Inflammatory macrophage treated with lipopolysaccharide for 4 hours (primary cell): ENCODE measurements at places on chromosomes 7 and 10.

DNA sequence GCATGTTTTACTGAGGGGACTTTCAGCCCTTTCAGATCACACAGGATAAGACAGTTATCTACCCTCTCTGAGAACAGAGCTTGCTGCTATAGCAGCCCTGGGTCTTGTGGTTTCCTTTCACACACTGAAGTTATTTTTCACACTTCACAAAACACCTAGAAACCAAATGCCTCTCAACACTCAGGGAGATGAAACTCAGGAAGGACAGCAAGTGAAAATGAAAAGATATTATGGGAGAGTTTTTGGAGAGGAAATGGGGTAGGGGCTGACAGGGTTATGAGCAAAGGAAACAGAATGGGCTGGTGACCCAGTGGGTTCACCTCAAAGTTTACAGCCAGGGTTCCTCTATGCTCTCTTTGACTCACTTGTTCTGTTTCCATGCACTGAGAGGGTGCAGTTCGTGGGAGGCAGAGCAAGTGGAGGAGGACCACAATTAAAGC is 17.0 kb upstream of the GIMAP2 start:
- no peak for DNase-seq

- DNase-seq = no peak
These were observed 5.3 kb downstream of the ZNF488 start for GRCh38 chr10:47378606-47379444.

DNA sequence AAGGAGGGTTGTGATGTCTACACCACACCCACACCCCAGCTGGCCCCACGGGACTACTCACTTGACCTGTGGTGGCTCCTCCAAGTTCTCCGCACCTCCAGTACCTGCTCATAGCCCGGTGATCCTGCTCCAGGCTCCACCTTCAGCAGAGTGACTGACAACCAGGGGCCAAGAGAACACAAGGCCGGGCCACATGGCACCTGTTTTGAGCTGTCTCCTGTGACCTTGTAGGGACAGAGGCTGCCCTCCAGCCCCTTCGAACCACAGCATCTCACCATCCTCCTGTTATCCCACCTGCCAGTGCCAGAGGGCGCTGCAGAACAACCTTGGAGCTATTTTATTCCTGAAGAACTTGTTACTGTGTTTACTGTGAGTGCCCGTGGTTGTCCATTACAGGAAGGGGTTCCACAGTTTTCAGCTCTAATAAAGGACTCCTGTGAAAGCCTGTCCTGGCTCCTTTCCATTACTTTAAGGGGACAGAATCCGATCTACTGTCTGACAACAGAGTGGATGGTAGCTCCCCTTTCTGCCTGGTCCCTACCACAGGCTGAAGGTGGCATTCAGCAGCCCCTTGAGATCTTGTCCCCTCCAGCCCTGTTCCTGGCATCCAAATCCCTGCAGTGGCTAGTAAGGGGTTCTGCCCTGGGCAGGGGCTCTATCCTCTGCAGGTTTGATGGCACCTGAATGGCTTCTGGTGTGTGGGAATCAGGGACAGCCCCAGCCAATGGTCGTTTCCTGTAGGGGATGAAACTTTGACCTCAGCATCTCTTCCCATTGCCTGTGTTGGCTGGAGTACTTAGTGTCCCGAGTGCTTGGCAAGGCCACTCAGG is 50.8 kb downstream of the C10orf120 start:
- DNase-seq = peak; percentile 13

DNA sequence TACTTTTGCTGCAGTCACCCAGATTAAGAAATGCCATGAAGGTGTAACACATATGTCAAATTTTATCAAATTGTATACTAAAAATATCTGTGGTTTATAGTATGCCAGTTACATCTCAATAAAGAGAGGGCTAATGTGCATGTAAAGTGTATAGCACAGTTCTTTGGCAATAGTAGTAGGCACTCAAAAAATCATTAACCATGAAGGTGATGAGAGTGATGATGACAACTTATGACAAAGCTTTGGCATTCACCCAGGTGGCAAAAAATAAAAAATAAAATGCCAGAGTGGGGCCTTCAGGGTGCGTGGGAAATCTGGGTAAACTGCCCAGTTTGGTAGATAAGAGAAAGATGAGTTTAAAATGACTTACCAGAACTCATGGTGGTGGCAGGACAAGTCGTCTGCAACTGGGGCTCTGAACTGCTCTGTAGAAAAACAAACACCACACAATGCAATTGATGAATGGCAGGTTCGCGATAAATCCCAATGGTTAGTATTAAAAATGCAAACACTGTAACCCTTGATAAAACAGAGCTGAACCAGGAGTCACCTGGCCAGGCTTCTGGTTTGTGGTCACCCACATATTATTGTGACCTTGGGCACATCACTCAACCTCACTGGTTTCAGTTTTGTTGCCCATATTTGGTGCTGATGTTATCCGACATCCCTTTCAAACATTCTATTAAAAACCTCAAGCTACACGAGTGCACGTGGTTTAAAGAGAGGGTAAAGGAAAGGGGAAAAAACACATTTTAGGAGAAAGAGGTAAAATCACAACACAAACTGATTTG is 120.2 kb downstream of the SORBS1 start:
- no peak for DNase-seq

DNA sequence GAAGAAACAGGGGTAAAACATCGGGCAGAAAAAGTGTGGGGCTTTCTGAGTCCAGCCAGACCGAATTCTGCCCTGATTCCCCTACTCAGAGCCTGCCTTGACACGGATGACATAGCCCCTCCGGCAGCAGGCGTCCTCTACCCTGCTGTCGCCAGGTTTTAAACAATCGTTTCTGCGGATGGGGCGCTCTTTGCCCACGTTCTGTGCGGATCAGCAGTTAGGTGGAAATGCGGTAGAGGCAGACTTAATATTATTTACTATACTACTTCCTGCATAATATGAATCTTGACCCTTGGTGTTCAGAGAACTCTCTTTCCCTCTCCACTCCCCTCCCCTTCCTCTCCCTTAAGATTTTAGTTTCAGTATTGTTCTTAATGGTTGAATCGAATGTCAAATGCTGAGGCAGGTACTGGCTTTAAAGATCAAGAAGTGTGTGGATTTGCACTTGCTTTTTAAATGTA is 2.4 kb downstream of the GATA3 start:
- peak; percentile 24 for DNase-seq

- no peak for DNase-seq
These were observed 254.8 kb upstream of the ZMIZ1 start for GRCh38 chr10:78813998-78814399.

DNA sequence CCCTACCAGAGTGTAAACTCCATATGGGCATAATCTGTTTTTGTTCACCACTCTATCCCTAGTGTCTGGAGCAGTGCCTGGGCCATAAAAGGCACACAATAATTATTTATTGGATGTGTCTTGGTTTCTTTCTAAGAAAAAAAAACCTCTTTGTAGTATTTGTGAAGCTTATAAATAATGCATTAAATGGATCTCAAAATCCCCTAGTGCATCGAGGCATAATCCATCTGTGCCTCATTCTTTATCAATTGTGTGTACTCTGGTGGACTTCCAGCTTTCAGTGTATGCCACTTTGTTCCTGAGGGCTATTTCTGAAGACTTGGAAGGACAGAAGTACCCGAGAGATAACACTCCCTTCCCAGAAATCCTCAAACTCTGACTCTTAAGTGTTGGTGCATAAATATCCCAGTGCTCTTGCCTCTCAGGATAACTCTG is 255.0 kb upstream of the PHYHIPL start:
- DNase-seq = no peak

DNA sequence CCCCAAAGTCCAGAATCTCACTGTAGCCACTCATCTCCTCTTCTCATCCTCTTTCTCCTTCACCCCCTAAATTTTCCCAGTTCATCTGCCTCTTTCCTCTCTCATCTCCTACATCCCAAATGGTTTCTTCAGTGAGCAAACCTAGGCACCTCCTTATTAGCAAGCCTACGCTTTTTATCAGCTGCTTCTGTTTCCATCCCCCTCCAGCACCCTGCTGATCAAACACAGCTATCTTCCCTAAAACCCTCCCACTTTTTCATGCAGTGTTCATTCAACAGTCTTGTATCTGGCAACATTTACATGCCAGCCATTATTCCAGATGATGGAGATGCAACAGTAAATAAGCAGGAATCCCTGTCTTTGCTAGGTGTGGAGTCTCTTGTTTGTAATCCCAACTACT is 3.3 kb upstream of the ABRAXAS2 start:
- no peak for DNase-seq

DNA sequence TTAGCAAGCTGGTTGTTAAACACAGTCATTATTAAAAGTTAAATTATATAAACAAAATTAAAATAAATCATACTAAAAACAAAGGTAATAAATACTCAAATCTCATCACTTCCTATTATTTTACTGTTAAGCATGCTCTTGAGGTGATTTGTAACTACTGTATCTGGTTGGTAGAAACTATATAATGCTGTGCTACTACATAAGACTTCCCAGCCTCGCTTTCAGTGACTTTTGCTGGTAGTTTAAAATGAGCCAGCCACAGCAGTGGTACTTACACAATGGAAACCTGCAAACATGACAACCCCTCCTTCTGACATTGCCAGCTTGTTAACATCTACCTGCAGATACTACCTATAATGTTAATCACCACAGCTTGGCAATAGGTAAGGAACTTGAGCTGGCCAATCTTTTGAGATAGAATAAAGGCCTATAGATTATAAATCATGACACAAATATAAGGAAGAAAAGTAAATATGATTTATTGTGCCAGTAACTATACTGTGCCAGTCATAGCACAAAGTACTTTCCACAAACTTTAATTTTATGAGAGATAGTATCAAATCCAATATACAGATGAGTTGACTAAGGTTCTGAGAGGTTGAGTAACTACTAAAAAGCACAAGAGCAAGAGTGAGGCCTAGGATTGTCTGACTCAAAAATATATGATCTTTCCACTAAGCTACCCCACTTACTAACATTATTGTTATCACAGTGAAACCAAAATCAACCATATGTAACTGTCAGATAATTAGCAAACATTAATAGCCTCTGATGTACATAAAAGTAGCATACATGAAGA is 181.1 kb upstream of the ASAH2 start:
- DNase-seq = no peak

GRCh38 chr10:48231699-48232315 is 42.7 kb downstream of the FRMPD2 start:
- no peak for DNase-seq

DNA sequence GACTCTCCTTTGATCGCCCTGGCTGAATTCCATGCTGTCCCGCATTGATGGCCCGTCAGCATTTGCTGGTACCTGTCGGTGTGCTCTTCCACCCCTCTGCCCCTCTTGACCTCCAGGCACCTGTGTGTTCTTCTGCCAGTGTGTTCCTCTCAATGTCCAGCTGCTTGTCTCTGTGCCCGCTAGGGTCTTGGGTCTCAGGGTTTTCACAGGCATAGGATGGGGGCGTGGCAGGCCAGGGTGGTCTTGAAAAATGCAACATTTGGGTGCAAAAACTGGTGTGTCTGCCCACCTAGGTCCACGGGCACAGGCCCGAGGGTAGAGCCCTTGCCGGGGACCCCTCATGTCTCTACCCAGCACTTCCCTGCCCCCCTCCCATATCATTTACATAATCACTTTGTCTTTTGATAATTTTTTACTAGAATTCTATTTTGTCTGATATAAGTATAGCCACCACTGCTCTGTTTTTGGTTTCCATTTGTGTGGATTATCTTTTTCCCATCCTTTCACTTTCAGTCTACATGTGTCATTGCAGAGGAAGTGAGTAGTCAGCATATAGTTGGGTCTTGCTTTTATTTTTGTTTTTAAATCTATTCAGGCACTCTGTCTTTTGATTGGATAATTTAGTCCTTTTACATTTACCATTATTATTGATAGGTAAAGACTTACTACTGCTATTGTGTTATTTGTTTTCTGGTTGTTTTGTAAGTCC is 46.6 kb upstream of the ADRA2A start:
- peak; percentile 81 for DNase-seq

- peak; percentile 25 for DNase-seq
These were observed 230.3 kb upstream of the PRSS58 start for GRCh38 chr7:142488036-142488633.

DNA sequence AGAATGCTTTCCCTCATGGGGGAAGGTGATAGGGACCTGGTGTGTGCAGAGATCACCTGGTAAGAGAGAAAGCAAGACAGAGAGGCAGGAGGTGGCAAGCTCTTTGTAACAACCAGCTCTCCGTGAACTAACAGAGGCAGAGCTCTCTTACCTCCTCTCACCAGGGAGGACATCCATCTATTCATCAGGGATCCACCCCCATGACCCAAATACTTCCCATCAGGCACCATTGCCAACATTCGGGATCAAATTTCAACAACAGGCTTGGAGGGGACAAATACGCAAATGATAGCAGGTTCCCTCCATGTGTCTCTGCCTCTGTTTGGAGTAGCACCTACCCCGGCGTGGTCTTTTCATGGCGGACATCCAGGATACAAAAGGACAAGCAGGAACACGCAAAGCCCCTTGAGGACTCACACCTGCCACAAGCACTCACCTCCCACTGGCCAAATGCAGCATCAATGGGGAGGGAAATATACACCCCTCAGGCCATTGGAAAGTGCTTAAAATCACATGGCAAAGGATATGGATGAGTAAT is 431.2 kb upstream of the AUTS2 start:
- no peak for DNase-seq

DNA sequence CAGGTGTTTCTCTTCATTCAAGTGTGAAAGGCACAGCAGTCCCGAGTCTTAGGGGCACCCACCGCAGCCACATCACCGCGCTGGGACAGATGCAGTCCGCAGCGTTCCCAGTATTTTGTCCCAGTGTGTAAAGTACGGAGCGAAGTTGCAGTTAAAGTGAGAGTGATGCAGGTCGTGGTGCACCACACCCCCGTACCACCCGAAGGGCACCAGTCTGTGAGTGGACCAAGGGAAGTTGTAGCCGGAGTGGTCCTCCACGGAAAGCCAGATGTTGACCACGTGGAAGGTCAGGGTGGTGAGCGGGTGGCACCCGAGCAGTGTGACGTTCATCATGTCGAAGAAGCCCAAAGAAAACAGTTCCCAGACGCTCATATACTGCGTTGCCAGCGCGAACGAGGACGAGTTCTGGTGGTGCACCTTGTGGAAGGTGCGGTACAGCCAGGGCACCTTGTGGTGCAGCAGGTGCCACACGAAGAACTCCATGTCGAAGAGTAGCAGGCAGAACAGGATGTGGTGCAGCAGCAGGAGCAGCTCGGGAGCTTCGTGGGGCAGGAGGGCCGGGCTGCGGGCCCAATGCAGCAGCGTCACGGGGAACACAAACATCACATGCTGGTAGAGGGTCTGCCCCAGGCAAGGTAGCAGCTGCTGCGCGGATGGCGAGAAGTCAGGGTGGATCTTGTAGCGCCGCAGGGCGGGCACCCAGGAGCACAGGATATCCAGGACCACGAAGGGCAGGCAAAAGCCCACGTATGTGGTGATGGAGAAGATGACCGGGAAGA is 526 bp downstream of the CH25H start:
- peak; percentile 26 for DNase-seq
